ENCODE measurements at places on chromosomes 16 and 17.

DNA sequence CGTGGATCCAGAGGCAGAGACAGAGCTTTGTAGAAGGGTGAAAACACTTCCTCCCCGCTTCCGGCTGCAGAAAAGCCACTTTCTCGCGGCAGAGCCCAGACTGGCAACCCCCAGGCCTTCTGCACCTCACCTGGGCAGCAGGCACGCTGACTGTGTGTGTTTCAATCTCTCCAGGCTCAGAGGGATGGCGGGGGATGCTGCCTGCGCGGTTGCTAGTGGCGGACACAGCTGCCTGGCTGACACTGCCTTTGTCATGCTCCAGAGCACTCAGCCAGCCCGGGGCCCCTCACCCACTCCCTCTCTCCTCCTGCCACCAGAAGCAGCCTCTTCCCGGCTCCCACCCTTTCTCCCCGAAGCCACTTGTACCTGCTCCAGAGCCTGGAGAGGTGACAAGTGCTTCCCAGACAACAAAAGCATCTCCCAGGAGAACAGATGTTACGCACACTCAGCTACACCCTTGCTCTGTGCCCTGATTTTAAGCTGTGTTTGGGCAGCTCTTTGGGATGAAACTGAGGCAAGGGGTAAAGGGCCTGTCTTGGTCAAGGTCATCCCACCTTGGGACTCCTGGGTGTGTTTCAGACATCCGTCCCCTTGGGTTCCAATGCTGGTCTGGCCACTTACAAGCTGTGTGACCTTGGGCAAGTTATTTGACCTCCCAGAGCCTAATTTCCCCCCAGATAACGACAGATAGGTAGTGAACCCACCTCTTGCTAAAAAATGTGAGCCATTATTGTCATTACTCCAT lies 9.2 kb upstream of the GLIS2 start:
- DNase-seq = no peak

DNA sequence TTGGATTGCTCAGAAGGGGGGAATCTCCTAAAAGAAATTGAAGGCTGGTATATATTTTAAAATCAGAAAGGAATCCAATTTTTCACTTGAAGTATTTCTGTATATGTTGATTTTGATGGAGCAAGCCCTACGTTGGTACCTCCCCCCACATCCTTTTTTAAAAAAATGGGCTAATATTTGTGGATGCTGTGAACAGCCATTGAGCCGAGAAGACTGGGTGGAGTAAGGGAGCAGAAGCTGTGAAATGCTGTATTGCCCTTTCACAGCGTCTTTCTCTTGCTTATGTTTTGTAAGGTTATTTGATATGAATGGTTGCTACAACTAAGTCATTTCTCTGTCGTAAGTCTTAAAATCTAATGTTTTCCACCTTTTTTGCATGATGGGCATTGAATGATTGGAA lies 2.3 kb downstream of the PAFAH1B1 start:
- no peak for DNase-seq

GRCh38 chr17:40366076-40366860 lies 1.7 kb upstream of the GJD3 start:
- DNase-seq = no peak

GRCh38 chr17:17812211-17813054 lies 24.4 kb downstream of the SREBF1 start:
- peak; percentile 70 for DNase-seq

GRCh38 chr17:19447085-19447583 lies 36.1 kb downstream of the RNF112 start:
- DNase-seq = peak; percentile 79

- no peak for DNase-seq
These were observed 18.8 kb downstream of the POLR3K start for GRCh38 chr16:34648-34987.

DNA sequence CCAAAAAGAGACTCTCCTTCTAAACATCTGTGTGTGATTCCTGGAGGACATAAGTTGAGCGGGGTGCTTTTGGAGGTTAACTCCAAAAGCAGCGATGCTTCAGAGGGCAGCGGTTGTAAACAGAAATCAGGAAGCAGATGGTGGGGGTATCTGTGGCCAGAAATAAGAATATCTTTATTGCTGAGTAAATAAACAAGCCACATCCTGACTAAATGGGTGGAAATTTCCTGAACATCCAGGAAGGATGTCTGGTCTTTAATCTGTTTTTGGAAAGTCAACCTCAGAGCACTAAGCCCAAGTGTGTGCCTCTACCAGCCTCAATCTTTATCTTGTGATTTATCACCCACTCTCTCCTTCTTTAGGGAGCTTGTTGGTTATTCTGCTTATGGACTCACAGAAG lies 123.3 kb downstream of the CDH13 start:
- DNase-seq = no peak

DNA sequence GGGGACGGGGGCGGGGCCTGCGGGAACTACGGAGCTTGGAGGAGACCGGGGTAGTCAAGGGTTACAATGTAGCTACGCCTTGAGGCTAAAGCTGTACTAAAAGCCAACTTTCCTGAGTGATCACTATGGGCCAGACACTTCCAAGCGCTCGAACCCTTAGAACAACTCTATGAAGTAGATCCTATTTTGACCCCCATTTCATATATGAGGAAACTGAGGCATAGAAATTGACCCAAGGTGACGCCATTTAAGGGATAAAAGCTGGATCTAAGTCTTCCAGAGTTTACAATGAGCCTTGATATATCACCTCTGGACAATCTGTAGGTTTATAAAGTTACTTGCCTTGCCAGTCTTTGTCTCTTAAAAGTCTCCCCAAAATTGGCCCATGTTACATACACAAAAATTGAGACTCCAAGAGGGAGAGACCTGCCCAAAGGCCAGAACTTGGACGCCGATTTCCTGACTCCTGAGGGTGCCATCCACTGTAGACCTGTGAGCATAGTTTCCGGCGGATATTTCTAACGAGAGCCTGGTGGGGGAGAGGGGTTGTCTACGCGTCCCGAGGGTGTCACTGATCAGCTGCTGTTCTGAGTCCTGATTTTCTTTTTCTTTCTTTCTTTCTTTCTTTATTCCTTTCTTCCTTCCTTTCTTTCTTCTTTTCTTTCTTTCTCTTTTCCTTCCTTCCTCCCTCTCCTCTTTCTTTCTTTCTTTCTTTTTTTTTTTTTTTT lies 555 bp upstream of the NCBP3 start:
- no peak for DNase-seq

- DNase-seq = no peak
These were observed 574 bp downstream of the LAT start for GRCh38 chr16:28985211-28986041.

DNA sequence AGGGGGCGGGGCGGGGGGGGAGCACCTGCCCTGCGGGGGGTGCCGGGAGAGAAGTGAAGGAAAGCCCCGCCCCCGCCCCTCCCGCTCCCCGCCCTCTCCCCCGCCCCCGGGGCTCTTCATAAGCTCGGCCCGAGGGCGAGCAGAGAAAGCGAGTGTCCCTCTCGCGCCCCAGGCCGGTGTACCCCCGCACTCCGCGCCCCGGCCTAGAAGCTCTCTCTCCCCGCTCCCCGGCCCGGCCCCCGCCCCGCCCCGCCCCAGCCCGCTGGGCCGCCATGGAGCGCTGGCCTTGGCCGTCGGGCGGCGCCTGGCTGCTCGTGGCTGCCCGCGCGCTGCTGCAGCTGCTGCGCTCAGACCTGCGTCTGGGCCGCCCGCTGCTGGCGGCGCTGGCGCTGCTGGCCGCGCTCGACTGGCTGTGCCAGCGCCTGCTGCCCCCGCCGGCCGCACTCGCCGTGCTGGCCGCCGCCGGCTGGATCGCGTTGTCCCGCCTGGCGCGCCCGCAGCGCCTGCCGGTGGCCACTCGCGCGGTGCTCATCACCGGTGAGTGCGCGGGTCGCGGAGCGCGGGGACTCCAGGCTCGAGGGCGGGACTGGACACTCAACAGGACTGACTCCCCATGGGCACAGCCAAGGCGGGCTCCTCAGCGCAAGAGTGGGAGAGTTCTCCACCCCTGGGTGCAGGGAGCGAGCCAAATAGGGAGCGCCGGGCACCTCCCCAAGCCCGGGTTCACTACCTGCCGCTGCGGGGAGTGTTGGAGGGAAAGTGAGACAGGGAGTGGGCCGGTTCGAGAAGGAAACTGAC lies at the start of gene HSD11B2:
Gene HSD11B2 (plus strand): TSS at position 145 of the 798 bp plus-strand sequence. CDS start 128 bp downstream, at position 273.
- DNase-seq = no peak

DNA sequence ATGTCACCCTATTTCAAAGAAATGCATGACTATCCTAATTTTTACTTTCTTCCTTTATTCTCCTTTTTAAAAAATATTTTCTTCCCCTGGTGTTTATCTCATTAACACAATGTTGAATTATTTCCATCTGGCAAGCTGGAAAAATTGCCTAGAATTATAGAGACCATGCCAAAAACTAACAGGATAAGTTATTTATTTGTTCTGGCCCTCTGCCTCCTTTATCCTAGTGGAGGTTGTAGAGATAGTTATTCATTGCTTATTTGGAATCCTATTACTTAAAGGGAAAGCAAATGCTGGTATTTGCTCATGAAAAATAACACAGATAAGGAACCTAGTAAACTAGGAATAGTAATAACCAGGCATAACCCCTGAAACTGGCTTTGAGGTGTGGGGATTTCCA lies 684.9 kb upstream of the KIF2B start:
- no peak for DNase-seq

DNA sequence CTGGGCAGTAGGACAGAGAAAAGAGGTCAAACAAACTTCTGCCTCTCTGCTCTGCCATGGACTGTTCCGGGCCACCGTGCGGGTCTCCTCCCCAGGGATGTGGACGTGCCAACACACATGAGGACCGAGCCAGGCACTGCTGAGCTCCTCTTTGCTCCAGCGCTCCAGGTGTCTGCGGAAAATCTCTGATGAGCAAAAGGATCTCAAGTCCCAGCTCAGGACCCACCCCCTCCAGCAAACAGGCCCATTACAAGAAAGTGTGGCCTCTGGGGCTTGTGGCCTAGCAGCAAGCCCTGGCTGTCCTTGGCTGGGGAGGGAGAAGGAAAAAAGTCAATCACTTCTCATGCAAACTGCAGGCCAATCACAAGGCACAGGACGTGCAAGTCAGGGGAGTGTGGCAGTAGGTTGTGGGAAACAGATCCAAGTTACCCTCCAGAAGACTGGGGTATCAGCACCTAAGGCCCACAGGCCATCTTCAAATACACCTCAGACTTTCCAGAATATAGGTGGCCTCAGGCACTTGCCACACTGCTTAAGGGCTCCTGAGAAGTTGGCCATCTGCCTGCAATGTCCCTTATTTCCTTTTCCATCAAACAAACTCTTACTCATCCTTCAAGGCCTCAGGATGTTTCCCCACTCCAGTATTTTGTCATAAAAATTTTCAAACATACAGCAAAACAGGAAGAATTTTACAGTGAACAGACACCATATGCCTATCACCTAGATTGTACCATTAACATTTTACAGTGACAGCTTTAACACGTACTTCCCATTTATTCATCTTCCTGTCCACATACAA lies 36.0 kb upstream of the SREBF1 start:
- no peak for DNase-seq

GRCh38 chr17:1049446-1050225 lies 52.7 kb downstream of the TIMM22 start:
- no peak for DNase-seq

- peak; percentile 31 for DNase-seq
These were observed 654 bp downstream of the TNFAIP1 start for GRCh38 chr17:28335959-28336871.

- no peak for DNase-seq
These were observed 8.8 kb upstream of the GFAP start for GRCh38 chr17:44924107-44924544.

GRCh38 chr17:19268611-19269010 lies 31.4 kb downstream of the EPN2 start:
- no peak for DNase-seq

- DNase-seq = no peak
These were observed 93.4 kb upstream of the WSB1 start for GRCh38 chr17:27200476-27200875.

GRCh38 chr16:75099738-75100602 lies 16.6 kb downstream of the LDHD start:
- DNase-seq = no peak

- no peak for DNase-seq
These were observed 30.3 kb upstream of the ADORA2B start for GRCh38 chr17:15914400-15915170.

DNA sequence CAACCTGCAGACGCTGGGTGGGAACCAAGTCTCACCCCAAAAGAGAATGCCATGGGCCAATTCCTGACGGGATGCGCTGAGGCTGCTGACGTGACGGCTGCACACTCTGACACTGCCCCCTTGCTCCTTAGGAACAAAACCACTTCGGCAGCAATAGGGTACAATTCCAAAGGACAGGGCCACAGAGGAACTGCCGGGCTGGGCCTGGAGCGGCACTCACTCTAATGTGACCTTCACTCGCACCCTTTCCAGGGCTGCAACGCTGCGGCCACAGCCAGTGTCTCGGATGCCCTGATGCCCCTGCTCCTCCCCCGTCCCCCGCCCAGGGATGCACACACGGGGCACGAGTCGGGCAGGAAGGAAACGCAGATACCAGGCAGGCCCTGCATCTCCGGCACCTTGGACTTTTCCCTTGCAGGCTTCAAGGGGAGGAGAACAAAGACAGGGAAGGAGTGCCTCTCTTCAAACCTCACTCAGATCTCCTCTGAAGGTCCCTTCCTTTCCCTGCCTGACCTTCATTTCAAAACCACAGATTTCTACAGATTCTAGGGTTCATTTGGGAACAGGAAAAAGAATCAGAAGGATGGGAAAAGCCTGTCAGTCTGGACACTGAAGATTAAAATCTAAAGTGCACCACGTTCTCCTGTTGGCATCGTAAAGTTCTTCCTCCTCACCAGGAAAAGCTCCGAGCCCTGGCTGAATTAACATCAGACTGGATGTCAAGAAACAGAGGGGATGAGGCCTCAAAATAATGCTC lies 2.3 kb downstream of the PITPNA start:
- DNase-seq = no peak

DNA sequence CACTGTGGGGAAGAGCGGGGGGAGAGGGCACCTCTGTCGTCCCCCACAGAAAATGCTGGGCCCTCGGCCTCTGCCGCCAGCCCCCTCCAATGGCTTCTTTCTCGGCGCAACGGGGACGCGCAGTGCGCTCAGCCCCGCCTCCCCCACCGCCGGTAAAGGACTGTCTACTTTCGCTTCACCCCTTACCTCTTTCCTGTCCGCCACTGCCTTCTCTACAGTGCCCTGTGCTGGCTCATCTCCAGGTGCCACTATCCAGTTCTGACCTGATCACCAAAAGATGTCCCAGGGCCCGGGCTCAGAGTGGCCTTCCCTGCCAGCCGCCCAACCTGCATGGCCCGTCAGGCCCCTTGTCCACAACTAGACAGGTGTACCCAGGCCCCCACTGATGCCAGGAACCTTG lies 7.3 kb downstream of the ENDOV start:
- DNase-seq = no peak

GRCh38 chr17:34110315-34110714 lies 144.8 kb upstream of the CCL2 start:
- DNase-seq = no peak

DNA sequence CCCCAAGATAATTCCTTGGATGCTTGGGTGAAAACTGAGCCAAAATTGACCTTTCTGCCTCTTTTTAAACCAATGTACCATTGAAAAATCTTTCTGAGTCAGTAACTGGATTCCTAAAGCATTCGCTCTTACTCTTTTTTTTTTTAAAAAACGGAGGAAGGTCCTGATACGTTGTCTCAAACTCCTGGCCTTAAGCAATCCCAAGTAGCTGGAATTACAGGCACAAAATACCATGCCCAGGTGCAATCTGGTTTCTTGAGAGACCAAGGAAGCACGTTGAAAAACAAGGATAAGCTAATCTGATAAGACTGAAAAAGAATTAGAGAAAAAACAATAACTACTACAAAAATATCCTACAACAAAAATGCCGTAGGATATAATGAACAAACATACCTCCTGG lies 136.5 kb downstream of the SSH2 start:
- no peak for DNase-seq
